ENCODE measurements at places on chromosomes 3 and 15.

- DNase-seq: no peak
Measured at GRCh38 chr3:15346516-15346915, 14.1 kb upstream of the SH3BP5 start.

DNA sequence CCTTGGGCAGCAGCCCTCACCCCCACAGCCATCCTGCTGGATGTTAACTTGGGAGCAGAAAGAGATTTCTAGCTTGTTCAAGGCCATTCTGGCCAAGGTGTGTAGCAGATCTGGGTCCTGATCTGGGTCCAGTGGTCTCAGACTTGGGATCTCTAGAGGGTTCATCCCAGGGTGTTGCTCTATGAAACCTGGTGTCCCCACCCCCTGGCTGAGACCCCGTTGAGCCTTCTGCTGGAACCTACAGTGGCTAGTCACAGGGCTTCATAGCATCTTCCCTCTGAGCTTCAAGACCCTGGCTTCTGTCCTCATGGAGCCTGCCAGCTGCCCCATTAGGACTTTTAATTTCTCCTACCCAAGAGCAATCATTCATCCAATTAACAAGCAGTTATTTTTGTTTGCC is 64.3 kb downstream of the EPHB1 start:
- no peak for DNase-seq

GRCh38 chr15:87573534-87573933 is 683.0 kb downstream of the NTRK3 start:
- DNase-seq: no peak

DNA sequence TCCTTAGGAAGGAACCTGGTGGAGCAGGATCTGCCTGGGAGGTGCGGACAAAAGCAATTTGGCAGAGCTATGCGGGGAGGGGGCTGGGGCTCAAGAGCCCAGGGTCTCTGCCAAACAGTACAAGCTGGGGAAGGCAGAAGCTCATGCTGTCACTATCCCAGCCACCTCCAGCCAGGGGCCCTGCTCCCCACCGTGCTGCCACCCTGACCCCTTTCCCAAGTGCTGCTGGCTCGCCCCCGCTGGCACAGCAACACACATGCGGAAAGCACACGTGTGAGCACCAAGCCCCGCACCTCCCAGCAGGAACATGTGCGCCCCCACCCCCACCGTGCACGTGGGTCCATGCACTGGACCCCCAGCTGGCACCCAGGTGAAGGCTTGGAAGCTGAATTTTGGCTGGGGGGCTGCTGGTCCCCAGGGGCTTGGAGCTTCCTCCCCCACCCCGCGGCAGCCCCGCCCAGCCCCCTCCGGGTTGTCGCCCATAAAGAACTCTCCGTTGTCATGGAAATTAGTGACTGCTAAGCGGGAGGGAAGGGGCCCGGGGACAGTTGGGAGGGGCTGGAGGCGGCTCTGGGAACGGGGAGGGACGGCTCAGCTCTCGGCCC is 742 bp downstream of the CAMKV start:
- no peak for DNase-seq

DNA sequence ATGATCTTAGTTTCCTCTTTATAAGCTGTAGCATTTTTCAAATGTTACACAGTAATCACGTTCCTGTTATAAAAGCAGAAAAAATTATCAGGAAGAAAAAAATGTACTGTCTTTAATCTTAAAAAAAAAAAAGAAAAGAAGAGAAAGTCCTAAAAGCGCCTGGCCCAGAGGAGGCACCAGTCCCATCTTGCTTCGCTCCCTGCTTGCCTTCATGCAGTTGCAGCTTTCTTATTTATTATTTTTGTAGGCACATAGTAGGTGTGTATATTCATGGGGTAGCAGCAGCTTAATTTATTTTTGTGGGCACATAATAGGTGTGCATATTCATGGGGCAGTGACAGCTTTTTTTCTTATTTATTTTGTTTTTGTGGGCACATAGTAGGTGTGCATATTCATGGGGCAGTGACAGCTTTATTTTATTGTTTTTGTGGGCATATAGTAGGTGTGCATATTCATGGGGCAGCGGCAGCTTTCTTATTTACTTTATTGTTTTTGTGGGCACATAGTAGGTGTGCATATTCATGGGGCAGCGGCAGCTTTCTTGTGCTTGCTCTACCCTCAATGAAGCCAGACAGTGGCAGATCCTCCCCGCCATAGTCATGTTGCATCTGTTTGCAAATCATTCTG is 5.5 kb upstream of the EHD4 start:
- no peak for DNase-seq

DNA sequence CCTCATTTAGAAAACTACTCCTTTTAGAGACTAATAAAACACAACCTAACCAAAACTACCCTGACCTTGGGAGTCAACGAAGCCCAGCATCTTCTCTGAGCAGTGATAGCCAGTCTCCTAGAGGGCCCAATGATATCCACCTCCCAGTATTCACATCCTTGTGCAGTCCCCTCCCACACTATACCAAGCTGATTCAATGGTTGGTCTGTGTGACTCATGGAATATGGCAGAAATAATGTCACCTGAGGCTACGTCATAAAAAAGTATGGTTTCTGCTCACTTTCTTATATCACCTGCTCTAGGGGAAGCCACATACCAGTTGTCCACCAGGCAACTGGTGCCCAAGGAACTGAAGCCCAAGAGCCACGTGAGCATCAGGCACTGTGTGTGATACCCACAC is 21.4 kb upstream of the USF3 start:
- DNase-seq: no peak

- DNase-seq: no peak
Measured at GRCh38 chr3:57659806-57660439, 33.0 kb downstream of the DENND6A start.

Measured in NCI-H526 treated with DMSO at 0.1 percent for 48 hours (cell line).